Smooth muscle cell of the coronary artery (primary cell): ENCODE measurements at places on chromosomes 6 and 20. TPM values are rescaled to one million over a fixed set of nuclear protein-coding genes. Genes with fewer than 3 reads are reported as not detected.

The FERMT1 gene
- 1.3 and 5.2 TPM in 2 replicates for total RNA-seq

The OOEP gene
- total RNA-seq: not detected in 2 replicates

The TTK gene
- 0.70 and 5.9 TPM in 2 replicates for total RNA-seq

The DDO gene
- total RNA-seq: 1.3 and 1.7 TPM in 2 replicates

The PCK1 gene
- total RNA-seq: not detected in 2 replicates

The ISM1 gene
- total RNA-seq: 1.3 TPM in 1 of 2 replicates, not detected in the other

The ESR1 gene
- 0.83 and 4.6 TPM in 2 replicates for total RNA-seq

The REPS1 gene
- total RNA-seq: 13.7 and 24.0 TPM in 2 replicates

The GSTA2 gene
- not detected in 2 replicates for total RNA-seq

The SLC17A2 gene
- not detected in 2 replicates for total RNA-seq

The PNPLA1 gene
- total RNA-seq: 0.15 TPM in 1 of 2 replicates, not detected in the other

The SYS1 gene
- total RNA-seq: 15.5 and 38.7 TPM in 2 replicates

The FOXS1 gene
- 0.35 and 26.9 TPM in 2 replicates for total RNA-seq

The PBOV1 gene
- total RNA-seq: not detected in 2 replicates

The LST1 gene
- 0.30 TPM in 1 of 2 replicates, not detected in the other for total RNA-seq

The SCGN gene
- not detected in 2 replicates for total RNA-seq

The GINM1 gene
- total RNA-seq: 32.9 and 52.8 TPM in 2 replicates

The TFAP2D gene
- total RNA-seq: 0.98 TPM in 1 of 2 replicates, not detected in the other

The NMBR gene
- not detected in 2 replicates for total RNA-seq

The OR2H2 gene
- total RNA-seq: not detected in 2 replicates

The NT5E gene
- total RNA-seq: 193 and 326 TPM in 2 replicates

The EYA4 gene
- total RNA-seq: under 0.01 and 3.3 TPM in 2 replicates

The HTR1E gene
- not detected in 2 replicates for total RNA-seq

The B3GAT2 gene
- not detected in 2 replicates for total RNA-seq

The ADGRF5 gene
- 0.23 and 5.1 TPM in 2 replicates for total RNA-seq

The FLOT1 gene
- 79.3 and 96.3 TPM in 2 replicates for total RNA-seq

The CALHM6 gene
- total RNA-seq: 0.23 and 0.90 TPM in 2 replicates

The COX4I2 gene
- 0.08 TPM in 1 of 2 replicates, not detected in the other for total RNA-seq

The PXT1 gene
- total RNA-seq: 0.08 and 0.12 TPM in 2 replicates

The MBOAT1 gene
- total RNA-seq: 1.3 and 5.3 TPM in 2 replicates

The BCAS4 gene
- total RNA-seq: 2.8 and 22.5 TPM in 2 replicates

The CST5 gene
- total RNA-seq: not detected in 2 replicates

The FAXC gene
- total RNA-seq: 0.15 and 0.23 TPM in 2 replicates

The RIMS4 gene
- 0.53 and 0.59 TPM in 2 replicates for total RNA-seq

The AURKA gene
- 1.9 and 11.0 TPM in 2 replicates for total RNA-seq
